ENCODE measurements at places on chromosomes 5 and 9.

DNA sequence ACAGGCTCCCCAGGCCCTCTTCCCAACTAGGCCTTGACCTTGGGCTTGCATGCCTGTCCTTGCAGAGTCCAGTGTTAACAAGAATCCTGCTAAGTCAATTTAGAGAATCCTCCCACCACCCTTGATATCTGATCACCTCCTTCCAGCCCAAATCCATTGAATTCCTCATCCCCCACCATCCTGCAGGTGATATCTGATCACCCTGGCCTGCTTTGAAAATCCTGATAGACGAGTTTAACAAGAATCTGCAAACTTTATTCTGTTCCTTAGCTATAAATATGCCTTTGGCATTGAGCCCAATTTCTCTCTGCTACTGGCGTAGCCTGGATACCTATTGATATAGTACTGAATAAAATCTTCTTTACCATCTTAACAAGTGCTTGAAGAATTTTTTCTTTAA lies 125.5 kb downstream of the DIRAS2 start:
- no peak for DNase-seq

- no peak for DNase-seq
These were observed 168.4 kb downstream of the TRPM6 start for GRCh38 chr9:74719306-74719705.

DNA sequence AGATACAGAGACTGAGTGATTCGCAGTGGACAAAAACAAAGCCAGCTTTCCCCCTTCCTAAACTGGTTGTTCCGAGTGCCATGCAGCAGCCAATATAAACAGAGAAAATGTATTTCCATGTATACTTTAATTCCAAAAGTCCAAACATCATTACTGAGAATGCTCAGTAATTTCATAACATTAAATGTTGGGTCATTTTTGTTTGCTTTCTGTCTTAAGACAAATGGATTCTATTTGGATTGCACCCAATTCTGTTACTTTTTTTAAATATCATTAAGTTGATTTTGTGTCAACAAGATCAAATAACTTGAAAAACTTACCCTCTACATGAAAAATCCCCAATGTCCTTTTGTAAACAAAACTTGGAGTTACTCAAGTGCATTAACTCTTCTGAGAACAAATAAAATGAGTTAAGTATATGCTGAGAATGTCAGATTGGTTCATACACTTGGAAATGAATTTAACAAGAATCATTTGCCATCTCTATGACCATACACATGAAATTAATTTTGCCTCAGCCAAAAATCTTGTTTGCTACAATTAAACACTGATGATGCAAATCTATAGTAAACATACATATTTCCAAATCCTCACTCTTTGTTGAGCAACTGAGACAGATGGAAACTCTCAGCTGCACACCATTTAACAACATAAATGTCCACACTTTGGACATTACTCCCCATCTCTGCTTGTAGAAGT lies 19.4 kb downstream of the LURAP1L start:
- no peak for DNase-seq

DNA sequence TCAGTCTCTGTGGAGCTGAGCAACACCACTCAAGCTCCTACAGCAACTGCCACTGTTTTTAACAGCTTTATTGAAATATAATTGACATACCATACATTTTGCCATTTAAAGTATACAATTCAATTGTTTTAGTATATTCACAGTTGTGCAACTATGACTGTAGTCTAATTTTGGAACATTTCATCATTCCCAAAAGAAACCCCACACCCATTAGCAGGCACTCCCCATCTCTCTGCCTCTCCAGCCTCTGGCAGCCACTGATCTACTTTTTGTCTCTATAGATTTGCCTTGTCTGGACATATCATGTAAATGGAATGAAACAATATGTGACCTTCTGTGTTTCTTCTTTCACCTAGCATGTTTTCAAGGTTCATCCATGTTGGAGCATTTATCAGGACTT lies 43.5 kb downstream of the RUSC2 start:
- no peak for DNase-seq

DNA sequence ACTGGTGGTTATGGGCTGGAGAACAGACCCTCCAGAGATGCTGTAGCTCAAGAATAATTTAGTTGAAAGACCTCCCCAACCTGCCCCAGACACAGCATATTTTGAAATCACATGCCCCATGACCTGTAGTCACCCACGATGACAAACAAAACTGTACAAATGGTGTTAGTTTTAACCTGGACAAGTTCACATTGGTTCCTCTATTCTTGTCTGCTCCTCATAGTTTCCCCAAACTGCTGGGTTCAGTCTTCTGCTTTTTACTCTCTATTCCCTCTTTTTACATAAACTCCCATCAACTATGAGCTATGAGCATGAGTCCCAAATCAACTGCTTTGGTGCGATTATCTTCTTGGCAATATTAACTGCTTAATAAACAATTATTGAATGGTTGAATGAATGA lies 365.3 kb upstream of the CLINT1 start:
- DNase-seq, result no peak

DNA sequence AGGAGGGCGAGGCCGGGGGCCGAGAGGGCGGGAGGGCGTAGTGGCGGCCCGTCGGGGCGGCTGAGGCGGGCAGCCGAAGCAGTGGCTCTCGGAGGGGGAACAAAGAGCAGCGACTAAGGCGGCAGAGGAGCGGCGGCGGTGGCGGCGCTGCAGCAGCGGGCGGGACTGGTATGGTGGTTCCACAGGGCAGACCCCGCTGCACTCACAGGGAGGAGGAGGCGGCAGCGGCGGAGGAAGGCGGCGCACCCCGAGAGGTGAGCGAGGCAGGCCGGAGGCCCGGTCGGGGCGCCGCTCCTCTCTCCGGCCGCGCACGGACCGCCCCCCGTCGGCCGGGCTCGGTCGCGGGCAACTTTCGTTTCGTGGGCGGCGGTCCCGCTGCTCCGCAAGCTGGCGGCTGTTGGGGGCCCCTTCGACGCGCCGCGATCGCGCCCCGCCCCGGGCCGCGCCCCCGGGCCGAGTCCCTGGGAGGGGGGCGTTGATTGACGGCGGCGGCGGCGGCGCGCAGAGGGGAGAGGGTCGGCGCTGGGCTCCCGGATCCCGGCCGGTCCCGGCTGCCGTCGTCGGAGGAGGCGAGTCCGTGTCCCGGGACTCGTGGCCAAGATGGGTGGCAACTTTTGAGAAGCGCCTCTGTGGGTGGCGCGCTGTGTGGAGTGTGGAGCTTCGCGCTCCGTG lies 467 bp downstream of the CNOT6 start:
- peak; percentile 26 for DNase-seq

- no peak for DNase-seq
These were observed 139.3 kb downstream of the PAX5 start for GRCh38 chr9:36894695-36895310.

DNA sequence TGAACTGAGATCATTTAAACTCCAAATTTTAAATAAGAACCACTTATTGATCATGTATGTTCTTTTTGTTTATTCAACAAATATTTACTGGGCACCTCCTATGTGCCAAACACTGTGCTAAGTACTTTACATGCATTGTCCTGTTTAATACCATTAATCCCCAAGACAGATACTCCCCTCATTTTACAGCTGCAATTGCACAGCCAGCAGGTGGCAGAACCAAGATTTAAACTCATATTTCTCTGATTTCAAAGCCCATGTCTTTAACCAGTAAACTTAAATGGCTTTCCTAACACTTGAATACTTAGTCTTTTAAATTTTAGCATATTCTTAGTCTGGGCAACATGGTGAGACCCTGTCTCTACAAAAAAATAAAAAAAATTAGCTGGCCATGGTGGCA lies 43.4 kb upstream of the KIAA1958 start:
- DNase-seq, result no peak

DNA sequence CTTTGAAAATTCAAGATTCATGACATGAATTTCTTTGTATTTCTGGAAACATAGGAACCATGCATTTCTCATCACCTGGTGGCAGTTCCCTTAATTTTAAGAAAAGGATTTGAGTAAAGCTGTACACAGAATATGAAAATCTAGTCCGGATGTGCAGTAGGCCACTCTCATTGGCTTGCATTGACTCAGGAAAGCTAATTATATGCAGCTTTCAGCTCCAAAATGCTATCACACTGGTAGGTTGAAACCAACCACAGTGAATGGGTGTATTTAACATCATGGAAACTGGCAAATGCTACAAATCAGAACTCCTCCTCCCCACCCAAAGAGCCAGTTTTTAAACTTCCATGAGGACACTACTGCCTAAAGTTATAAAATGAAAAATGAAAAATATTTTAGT lies 161.6 kb upstream of the FBXL17 start:
- DNase-seq, result no peak

GRCh38 chr5:108924457-108924961 lies 176.8 kb downstream of the FER start:
- DNase-seq, result no peak

DNA sequence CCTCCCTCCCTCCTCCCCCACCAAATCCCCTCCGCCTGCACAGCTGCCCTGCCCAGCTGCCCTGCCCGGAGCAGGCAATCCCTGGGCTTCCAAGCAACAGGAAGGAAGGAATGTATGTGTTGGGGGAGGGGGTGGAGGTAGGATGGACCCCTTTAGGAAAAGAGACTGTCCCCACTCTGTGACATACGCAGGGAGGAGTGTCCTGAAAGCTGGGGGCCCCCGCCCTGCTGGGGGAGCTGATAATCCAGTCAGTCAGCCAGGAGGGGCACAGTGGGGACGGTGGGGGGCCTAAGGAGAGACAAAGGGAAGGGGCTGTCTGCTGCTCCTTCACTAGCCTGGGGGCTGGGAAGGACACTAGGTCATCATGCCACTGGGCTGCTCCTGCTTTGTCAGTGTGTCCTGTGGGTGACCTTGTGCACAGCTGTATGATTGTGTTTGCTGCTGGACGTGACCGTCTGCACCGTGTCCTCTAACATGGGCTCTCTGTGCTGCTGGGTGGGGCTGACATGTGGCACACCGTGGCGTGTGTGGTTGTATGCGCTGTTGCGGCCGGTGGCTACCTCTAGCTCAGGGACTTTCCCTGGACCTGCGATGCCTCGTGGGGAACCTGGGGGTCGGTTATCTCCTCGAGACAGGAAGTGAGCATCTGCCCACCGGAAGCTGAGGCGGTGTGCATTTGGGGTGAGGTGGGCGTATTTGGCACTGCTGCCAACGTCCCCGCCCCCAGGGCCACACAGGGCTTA lies 3.0 kb downstream of the N4BP3 start:
- peak; percentile 56 for DNase-seq

- no peak for DNase-seq
These were observed 601.4 kb upstream of the TLE4 start for GRCh38 chr9:78970375-78970774.

- no peak for DNase-seq
These were observed 43.1 kb downstream of the HABP4 start for GRCh38 chr9:96492993-96493531.

DNA sequence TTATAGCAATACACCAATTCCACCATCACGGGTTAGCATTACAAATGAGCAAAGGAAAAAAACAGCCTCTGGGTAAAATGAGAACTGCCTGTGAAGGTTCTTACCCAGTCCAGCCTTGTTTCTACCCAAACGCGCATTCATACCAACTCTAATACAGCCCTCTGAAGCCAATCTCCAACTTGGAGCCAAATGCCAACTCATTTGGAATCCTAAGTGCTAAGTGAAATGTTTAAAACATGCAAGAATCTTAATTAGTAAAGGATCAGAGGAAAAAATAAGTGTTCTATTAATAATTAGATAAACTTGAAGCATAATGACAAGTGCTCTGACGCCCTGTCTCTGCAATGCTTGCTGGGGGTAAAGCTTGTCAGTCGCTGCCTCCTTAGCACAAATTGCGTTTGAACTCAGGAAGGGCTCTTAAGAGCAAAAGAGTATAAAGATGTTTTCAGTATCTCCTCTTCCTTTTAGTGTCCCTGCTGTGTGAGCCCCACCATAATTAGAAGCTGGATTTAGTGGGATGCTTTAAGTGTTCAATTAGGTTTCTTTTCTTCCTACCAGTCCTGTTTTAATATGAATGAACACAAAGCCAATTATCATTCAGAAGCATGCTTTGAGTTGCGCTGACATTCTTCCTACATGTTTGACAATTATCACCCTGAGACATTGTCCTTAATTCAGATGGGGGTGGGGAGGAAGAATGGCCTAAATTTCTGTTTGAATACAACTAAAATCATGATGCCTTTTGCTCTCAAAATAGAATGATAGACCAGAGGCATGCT lies 537.6 kb downstream of the DTWD2 start:
- no peak for DNase-seq

DNA sequence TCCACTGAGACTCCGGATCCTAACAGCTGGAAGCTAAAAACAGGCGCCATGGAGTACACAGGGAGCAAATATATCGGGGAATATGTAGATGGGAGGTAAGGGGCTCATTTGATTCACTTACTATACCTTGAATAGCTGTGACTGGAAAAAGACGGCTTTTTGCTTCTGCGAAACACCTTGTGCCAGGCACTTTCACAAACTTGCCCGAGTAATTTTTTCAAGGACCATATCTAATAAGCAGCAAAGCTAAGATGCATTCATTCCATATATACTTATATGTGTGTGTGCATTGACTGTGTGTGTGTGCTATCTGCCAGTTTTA lies 178 bp downstream of the MORN5 start:
- DNase-seq, result no peak

- no peak for DNase-seq
These were observed 41.9 kb downstream of the BNC2 start for GRCh38 chr9:16828340-16829281.

GRCh38 chr5:77168161-77168878 lies 42.2 kb upstream of the PDE8B start:
- no peak for DNase-seq

- DNase-seq, result no peak
These were observed 214.7 kb downstream of the PIK3R1 start for GRCh38 chr5:68430279-68430678.

- no peak for DNase-seq
These were observed 225.1 kb downstream of the DCP2 start for GRCh38 chr5:113201715-113202114.

DNA sequence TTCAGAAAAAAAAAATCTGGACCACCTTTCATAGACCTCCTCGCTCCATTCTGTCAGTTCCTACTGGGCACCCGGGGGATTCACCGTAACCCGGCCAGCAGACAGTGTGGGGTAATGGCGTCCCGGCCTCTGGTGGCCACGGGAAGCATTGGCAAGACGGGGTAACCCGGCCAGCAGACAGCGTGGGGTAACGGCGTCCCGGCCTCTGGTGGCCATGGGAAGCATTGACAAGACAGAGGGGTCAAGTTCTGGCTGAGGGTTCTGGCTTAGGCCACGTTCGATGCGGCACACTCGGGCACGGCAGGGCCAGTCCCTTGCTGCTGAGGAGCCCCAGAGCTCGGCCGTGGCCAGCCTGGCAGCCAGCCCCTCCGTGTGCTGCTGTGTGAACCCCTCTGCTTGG lies 116.2 kb upstream of the RAPGEF1 start:
- DNase-seq, result no peak

DNA sequence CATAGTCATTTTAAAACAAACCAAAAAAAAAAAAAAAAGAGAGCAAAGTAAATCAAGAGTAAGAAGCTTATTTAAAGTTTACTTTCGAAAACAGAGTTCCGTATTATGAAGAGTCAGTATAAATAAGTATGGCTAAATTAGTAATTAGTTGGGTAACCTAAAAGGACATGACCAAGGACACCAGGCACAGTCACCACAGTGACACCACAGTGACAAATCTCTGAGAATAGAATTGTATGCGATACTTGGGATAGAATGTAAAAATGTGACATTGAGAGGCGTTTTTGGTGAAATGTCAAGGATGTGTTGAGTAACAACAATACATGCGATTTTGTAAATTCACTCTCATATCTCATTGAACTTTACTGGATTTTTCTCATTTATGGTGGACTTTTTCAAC lies 150.9 kb upstream of the SPEF2 start:
- no peak for DNase-seq

All from activated T-cell treated with anti-CD3 and anti-CD28 coated beads for 24 hours (primary cell).